ENCODE measurements at places on chromosomes 6 and 20. TPM values are rescaled to one million over a fixed set of nuclear protein-coding genes. Genes with fewer than 3 reads are reported as not detected.
A peak's percentile ranks its signal among the peaks of the same experiment; 100 is the strongest.

DNA sequence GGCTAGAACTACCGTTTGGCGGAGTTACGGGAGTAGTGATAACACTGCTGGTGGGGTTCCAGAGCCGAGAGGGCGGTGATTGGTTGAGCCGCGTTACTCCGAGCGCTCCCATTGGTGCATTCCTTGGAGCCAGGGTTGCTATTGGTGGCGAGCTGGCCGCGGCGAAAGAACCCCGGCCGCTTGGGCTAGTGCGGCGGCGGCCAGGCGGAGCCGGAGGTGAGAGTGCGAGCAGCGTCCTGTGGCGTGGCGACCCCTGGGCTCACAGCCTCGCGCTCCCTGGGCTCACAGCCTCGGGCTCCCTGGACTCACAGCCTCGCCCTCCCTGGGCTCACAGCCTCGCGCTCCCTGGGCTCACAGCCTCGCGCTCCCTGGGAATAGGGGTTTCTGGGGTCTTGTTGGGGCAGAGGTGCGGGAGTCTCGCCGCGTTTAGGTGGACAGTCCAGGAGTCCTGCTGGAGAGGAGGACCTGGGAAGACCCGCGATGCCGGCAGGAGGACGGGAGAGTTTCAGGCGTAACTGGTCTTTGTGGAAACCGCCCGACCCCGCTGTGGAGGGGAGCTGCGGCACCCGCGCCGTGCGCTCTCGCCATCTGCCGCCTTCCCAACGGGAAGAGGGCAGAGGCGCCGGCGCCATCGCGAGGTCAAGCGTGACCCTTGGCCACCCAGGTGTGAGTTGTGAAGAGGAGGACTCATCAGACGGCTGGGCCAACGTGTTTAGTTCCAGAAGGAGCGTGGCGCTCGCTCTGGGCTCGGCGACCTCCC is 12.2 kb downstream of the PRDM13 start:
- no peak for DNase-seq

DNA sequence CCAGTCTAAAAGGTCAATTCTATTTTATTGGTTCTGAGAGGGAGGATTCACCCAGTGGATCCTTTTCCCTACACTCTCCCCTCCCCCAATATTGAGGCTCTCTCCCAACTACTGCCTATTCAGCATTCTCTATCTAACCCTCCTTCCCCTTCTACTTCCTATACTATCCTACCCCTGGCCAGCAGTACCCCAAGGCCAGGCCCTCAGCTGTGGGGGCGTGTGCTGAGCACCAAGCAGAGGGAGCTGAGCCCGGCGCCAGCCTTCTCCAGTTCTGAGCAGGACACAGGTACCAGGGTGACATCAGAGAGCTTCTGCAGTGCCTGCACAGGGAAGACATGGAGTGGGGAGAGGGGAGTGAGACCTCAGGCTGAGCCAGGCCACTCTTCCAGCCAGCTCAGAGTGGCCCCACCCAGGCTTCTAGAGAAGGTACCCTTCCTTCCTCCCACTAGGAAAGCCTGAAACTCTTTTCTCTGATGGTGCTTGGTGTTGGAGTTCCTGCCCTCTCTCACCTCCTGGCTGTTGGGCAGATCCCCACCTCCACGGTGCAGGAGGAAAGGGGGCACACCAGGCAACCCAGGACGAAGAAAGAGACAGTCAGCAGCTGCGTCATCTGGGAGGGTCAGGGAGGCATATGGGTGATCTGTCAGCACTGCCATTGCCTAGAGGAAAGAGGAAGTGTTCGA is 1.9 kb downstream of the DDAH2 start:
- DNase-seq: peak; percentile 57

DNA sequence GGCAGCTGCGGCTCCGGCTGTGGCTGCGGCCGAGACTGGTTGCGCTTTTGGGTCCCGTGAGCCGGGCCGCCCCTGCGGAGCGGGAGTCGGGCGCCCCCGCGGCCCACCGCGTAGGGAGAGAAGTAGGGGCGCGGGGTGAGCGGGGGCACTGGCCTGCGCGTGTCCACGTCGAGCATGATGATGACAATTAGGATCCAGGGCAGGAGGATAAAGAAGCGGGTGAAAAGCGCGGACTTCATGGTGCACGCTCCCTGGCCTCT is 739 bp downstream of the B3GAT2 start:
- no peak for DNase-seq

- DNase-seq: no peak
Measured at GRCh38 chr20:36306553-36307411, 643 bp downstream of the DLGAP4 start.

- DNase-seq: no peak
Measured at GRCh38 chr20:5973971-5974370, 23.5 kb downstream of the MCM8 start.

- DNase-seq: no peak
Measured at GRCh38 chr6:152423216-152424103, 213.7 kb downstream of the SYNE1 start.

DNA sequence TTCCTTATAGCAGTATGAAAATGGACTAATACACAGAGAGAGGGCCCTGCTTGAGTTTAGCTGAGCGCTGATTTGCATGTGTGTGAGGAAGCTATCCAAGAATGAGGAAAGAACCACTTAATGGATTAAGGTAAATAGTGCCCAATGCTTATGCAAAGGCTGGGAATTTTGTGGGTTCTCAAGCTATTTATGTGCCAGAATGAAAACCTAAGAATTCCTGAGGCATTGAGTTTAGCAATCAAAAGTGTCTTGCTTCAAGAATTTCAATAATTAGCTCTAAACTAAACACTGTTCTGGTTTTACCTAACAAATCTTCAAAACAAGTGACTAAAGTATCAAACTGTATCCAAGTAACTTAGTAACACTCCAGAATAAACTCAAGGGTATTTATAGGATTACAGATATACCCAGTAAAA is 7.0 kb upstream of the OR14J1 start:
- DNase-seq: no peak

- no peak for DNase-seq
Measured at GRCh38 chr6:33642897-33643296, 21.8 kb downstream of the ITPR3 start.

DNA sequence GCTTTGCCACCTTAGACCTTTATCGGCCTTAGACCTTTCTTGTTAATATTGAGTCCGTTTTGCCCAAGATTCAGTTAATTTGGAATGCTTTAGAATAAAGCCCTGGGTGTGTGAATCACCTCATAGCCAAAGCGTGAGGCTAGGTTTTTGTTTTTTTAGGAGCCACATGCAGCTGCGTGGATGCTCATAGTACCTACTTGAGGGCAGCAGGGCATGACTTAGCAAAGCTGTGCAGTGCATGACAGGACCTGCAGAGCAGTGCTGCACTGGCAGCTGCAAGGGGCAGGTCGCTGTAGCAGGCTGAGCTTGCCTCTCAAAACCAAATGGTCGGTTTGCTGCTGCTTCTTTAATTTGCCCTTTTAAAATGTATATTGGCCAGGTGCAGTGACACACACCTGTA is 116.1 kb downstream of the JAG1 start:
- no peak for DNase-seq

Gene CFAP206
- total RNA-seq: not detected

Gene C6orf58
- not detected for total RNA-seq

All from activated naive CD4-positive, alpha-beta T cell treated with anti-CD3 and anti-CD28 coated beads for 36 hours (primary cell).